Stomach (tissue), 19 donors: ENCODE measurements at places on chromosomes 12 and 14. TPM values are rescaled to one million over a fixed set of nuclear protein-coding genes. Genes with fewer than 3 reads are reported as not detected.

BIN2 gene
- 3.5 TPM for total RNA-seq

- DNase-seq: no peak
Observed at GRCh38 chr14:26589925-26590324, 7.9 kb downstream of the NOVA1 start.

GRCh38 chr14:26594756-26595545 is 2.9 kb downstream of the NOVA1 start:
- DNase-seq: no peak

DNA sequence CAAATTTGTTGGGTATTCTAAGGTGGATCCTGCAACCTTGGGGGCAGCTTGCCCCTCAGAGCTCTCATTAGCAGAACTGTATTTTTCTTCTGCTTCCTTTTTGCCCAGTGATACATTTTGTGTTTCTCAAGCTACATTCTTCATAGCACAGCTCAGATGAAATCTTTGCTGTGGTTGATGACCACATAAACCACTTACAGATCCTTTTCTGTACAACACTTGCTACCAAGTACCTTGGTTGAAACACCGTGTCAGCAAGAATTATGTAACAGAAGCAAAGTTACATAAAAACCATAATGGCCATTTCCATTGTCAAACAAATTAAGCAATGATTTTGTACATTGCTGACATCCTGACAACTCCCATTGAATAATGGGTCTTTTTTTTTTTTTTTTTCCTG is 9.7 kb upstream of the PLBD1 start:
- no peak for DNase-seq

DNA sequence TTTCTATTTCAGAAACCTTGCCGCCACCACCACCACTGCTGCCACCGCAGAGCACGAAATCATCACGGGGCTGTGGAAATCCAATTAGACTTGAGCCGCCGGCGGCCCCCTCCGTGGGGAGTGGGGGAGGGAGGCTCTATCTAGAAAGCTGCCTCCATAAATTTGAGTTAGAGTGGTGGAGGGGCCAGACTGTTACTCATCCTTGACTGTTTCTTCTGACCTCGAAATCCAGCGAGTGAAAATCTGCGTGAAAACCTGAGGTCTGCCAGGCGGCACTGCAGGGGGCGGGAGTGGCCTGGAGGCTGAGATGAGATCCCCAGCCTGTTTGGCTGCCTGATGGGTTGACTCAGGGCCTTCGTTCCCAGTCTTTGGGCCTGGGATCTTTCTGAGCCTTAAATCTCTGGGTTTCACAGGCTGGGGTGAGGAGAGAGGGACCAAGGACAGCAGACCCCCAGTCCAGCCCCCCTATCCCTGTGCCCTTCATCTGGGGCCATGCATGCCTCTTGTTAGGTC is 29.9 kb downstream of the TSPAN9 start:
- no peak for DNase-seq

KITLG gene
- 27.2 TPM for total RNA-seq

ZDHHC22 gene
- not detected for total RNA-seq

DNA sequence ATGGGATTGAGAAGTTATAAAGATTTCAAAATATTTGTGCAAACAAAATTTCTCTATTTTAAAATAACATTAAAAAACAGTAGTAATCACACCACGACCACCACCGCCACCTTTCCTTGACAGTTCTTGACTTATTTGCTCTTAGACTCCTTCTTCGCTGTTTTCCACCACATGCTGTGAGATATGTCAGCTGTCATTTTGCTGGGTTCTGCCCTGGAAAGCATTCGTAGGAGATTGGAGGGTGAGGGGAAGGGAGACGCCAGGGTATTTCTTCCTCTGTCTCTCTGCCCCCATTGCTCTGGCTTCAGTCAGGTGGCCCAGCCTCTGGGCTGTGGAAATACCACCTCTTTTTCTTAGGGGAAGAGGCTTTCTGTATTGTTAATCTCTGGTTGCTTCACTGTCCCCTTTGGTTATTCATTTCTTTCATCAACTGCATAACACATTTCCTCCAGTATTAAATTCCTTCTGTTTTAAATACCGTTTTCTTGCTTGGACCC is 186.2 kb downstream of the NEDD1 start:
- no peak for DNase-seq

- peak; percentile 97 for DNase-seq
Observed at GRCh38 chr12:6963016-6963731, 7.3 kb downstream of the PHB2 start.

GRCh38 chr12:46100551-46101484 is 110.4 kb upstream of the SCAF11 start:
- no peak for DNase-seq

GRCh38 chr14:64722842-64723447 is 18.7 kb downstream of the PLEKHG3 start:
- no peak for DNase-seq

DNA sequence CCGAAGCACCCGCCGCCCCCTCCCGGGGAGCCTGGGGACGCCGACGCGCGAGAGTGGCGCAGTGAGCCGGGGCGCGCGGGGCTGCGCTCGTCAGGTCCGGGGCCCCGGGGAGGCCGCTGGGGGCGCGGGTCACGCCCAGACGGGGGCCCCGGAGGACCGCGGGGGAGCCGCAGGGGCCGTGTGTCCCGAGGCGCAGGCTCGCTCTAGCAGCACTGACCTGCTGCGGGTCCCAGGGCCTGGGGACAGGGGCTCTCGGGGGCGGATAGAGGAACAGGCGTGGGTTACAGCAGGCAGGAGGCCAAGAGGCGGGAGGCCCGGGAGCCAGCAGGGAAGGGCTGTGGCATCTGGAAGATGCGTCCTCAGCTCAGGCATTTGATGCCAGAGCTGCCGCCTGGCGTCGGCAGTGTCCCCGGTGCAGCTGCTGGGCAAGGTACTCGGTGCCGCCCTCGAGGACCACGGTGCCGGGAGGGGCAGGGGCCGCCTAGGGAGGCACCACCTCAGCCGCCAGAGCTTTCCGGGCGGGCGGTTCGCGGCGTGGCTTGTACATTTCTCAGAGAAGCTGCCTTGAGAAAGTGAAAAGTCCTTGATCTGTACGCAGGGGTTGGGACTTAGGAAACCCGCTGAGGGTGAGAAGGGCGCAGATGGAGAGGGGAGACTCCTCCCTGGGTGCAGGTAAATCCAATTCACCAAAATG is 1.2 kb downstream of the WNT5B start:
- DNase-seq: peak; percentile 39

CLEC1B gene
- total RNA-seq: not detected

ANHX gene
- not detected for total RNA-seq
